NCI-H774 (cell line): ENCODE measurements at places on chromosomes 1 and 21.
A peak's percentile ranks its signal among the peaks of the same experiment; 100 is the strongest.

GRCh38 chr1:64881281-64881680, 85.1 kb downstream of the JAK1 start:
- no peak for DNase-seq

DNA sequence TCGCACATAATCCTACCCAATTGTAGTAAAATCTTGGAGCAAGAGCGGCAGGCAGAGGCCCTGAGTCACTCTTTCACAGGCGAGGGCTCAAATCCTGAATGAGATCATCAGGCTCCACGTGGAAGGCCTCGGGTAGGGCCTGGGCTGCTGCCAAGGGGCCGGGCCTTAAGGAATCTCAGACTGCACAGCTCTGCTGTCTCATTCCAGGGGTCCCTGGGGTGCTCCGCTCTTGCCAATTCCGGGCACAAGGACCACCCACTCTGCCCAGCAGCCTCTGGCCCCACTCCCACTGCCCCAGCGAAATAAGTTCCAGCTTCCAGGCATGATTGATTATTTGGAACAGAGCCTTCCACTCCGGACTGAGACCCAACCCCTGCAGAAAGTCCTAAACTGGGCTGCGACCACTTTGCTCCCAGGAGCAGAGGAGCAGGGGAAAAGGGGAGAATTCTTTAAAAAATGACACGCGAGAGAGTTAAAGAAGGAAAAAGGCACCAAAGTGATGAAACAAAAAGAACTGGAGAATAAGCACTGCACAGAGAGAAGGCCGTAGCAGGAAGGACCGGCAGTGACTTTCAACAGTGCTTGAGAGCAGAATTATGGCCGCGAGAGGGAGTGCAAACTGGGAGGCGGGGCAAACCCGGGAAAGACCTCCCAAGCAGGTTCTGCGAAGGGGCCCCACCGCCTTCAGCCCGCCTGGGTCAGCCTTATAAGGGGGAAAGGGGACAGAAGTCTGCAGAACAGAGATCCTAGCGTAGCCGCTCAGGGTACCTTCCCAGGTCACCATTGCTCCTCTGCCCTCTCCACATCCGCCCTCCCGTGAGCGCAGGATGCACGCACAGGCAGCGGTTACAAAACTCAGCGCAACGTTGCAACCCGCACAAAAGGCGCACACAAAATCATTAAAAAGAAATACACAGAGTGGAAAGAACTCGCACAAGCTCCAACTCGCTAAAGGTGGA, 2.0 kb downstream of the ADAMTS1 start:
- DNase-seq: peak; percentile 33

GRCh38 chr1:206002160-206002559, 1.0 kb downstream of the RAB7B start:
- no peak for DNase-seq

- DNase-seq: no peak
These were observed 36.0 kb upstream of the GRIK1 start for GRCh38 chr21:29975776-29976175.

- DNase-seq: no peak
These were observed 19.4 kb downstream of the ZBTB40 start for GRCh38 chr1:22471078-22471477.

- no peak for DNase-seq
These were observed 2.1 kb downstream of the SLAMF6 start for GRCh38 chr1:160520999-160521398.

DNA sequence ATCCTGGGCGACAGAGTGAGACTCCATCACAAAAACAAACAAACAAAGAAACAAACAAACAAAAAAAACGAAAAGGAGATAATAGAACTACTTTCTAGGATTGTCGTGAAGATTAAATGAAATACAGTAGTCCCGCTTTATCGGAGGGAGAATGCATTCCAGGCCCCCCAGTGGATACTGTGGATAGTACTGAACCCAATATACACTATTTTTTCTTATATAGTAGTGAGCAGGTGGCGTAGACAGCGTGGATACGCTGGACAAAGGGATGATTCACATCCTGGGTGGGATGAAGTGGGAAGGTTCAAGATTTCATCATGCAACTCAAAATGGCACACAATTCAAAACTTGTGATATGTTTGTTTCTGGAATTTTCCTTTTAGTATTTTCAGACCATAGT, 8.0 kb downstream of the SLC35F3 start:
- DNase-seq: no peak

- no peak for DNase-seq
These were observed 21.3 kb downstream of the KRTAP10-1 start for GRCh38 chr21:44518686-44519085.

DNA sequence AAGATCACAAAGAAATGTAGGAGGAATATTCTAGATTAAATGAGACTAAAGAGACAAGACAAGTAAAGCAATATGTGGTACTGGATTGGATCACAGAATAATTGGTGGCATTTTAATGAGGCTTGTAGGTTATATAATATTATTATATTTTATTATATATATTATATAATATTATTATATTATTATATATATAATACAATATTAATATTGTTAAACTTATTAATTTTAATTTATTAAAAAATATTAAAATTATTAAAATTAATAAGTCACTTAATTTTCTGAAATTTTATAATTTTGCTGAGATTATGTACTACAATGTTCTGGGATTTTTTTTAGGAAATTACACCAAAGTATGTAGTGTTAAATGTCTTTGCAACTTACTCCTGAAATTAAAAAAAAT, 311.9 kb downstream of the COL11A1 start:
- no peak for DNase-seq

DNA sequence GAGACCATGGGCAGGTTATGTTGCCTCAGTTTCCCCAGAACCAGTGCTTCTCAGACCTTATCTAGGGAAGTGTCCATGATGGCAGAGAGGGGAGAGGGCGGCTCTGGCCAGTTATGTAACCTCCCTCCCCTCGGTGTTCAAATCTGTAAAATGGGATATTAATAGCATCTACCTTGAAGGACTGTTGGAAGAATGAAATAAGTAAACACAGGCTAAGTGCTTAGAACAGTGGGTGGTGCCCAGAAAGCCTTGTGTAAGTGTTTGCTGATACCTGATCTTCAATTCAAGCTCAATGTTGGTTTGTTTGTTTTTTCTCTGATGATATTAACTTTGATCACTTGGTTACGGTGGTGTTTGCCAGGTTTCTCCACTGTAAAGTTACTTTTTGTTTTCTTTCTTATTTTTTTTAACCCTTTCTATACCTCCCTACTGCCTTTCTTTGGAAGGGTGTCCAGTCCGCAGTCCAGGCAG, 34.9 kb downstream of the EPHA2 start:
- DNase-seq: peak; percentile 23

DNA sequence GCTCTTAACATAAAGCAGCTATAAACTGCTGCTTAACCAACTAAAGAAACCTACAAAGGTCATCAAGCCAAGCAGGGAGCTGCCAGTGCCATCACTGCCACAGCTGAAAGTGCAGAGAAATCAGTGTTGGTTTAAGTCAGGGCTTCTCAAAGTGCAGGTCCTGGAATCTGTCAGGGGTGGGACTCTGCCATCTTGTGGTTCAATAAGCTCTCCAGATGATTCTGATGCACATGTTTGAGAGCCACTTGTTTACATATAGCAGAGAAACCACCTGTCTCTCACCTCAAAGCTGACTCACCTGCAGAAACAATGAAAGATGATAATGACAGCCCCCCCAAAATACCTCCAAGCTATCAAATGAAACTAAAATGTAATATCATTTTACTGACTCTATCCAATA, 49.3 kb downstream of the SH3GLB1 start:
- DNase-seq: no peak

GRCh38 chr1:153465811-153466636, 5.6 kb upstream of the S100A7 start:
- no peak for DNase-seq

DNA sequence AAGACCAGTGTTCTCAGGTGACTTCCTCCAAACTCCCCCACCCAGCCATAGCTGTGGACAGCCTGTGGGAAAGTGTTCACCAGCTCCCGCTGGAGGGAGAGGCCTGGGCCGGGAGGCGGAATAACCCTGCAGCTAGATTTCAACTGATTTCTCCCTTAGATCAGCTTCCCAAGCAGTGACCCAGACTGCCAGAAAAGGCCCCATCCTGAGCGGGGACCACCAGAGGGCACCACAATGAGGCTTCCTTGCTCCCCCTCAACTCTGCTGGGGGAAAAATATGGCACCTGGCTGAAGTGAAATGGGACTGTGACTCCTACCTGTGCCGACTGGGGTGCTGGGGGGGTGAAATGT, 50.8 kb downstream of the RHBG start:
- DNase-seq: no peak

GRCh38 chr1:8947127-8947691, 1.5 kb downstream of the CA6 start:
- DNase-seq: no peak
